CD14-positive monocyte (primary cell): ENCODE measurements at places on chromosomes 7 and 10. TPM values are rescaled to one million over a fixed set of nuclear protein-coding genes. Genes with fewer than 3 reads are reported as not detected.

DNA sequence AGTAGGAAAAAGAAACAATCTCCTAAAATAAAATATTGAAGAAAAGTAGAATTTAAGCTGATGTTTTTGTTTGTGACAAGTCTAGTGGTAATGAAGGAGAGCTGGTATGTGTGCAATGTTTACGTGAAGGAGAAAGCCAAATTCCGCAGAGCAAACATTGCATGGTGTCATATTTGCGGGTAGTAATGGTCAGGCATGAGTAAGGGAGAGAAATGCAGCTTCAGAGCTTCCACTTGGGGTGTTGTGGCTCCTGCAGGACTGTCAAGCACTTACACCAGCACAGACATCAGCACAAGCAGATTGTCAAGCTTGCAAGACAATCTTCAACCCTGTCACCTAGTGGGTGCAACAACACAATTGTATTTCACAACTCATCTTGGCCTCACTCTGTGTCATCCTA, 136.5 kb upstream of the ETV1 start:
- DNase-seq = no peak
- no peaks in the 10 kb centered on the region for H3K36me3 ChIP-seq
- H3K27me3 ChIP-seq = no peaks in the 10 kb centered on the region
- H3K27ac ChIP-seq = no peak overlapping the region
- H3K4me1 ChIP-seq = no peaks in the 10 kb centered on the region

- no peaks in the 10 kb centered on the region for H3K27me3 ChIP-seq
- DNase-seq = no peak
- H3K36me3 ChIP-seq = no peaks in the 10 kb centered on the region
- peaks cover 26% of the 10 kb centered on the region for H3K4me1 ChIP-seq
These were observed 79.5 kb downstream of the PIP4K2A start for GRCh38 chr10:22634606-22635459.

GRCh38 chr10:25226775-25227682, 52.2 kb downstream of the GPR158 start:
- no peak overlapping the region for H3K27ac ChIP-seq
- H3K27me3 ChIP-seq = no peaks in the 10 kb centered on the region
- DNase-seq = no peak
- no peaks in the 10 kb centered on the region for H3K4me1 ChIP-seq
- H3K36me3 ChIP-seq = no peaks in the 10 kb centered on the region

- no peaks in the 10 kb centered on the region for H3K36me3 ChIP-seq
- DNase-seq = peak; percentile 97
- H3K4me1 ChIP-seq = peaks cover 55% of the 10 kb centered on the region
- peak overlapping the region; percentile 100 for H3K27ac ChIP-seq
These were observed 20.3 kb upstream of the KLF6 start for GRCh38 chr10:3805201-3805790.

GRCh38 chr7:139775829-139776266, 1.9 kb downstream of the HIPK2 start:
- peaks cover 12% of the 10 kb centered on the region for H3K27me3 ChIP-seq
- peak; percentile 64 for DNase-seq
- H3K4me1 ChIP-seq = peaks cover 53% of the 10 kb centered on the region

The CHRM2 gene
- not detected for polyA plus RNA-seq

GRCh38 chr7:33485747-33486493, 356.6 kb downstream of the BBS9 start:
- H3K36me3 ChIP-seq = no peaks in the 10 kb centered on the region
- H3K4me3 ChIP-seq = no peak overlapping the region
- no peaks in the 10 kb centered on the region for H3K4me1 ChIP-seq
- no peak for DNase-seq
- H3K27ac ChIP-seq = no peak overlapping the region

The IGF2BP3 gene
- polyA plus RNA-seq = 5.3 TPM

DNA sequence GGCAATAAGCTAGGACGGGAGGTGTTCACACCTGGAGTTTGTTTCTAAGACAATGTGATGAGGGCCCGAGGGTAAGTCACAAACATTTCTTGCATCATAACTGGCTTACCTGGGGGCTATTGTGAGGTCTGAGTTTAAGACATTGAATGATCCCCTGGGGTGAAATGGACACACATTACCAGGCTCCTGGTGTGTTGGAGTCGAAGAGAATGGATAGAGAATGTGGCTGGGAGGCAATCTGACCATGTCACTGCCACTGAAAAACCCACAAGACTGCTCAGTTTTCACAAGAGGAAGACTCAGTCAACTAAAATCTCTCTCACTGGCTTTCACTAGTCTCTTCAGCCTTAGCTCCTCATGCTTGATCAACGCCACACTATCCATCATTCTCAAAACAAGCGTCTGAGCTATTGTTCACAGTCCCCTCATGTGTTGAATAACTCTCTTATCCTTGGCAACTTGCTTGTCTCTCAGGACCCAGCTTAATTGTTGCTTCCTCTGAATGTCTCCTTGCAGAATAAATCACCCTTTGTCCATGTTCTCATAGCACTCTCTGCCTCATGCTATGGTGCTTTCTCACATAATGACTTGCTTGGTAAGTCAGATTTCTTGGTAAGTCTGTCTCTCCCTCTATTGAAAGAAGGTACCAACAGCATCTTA, at the start of gene C10orf120:
C10orf120 (minus strand) TSS at position 51 of the 660 bp plus-strand sequence. CDS start 56 bp downstream, outside the sequence.
- H3K4me1 ChIP-seq = no peaks in the 10 kb centered on the region
- no peaks in the 10 kb centered on the region for H3K36me3 ChIP-seq
- H3K4me3 ChIP-seq = no peak within 1 kb of the TSS
- no peak within 1 kb of the TSS for H3K27ac ChIP-seq

DNA sequence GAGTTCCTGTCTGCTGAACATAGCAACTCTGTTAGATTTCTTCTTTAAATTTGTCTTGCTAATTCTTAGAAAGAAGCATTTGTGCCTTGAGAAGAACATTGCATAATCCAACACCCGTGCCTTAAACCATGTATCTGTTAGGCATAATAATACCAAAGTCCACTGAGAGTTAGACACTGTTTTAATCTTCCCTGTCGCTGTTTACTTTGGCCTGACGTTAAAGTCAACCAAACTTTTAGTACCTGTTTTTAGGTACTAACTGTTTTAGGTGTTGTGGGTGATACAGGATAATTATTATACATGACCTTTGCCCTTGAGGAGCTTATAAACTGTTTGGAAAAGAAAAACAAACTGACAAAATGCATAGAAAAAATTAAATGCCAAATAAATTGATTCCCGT, 43.6 kb downstream of the KLHDC10 start:
- no peaks in the 10 kb centered on the region for H3K27me3 ChIP-seq
- H3K27ac ChIP-seq = no peak overlapping the region
- H3K4me1 ChIP-seq = no peaks in the 10 kb centered on the region
- no peak overlapping the region for H3K4me3 ChIP-seq
- no peak for DNase-seq

DNA sequence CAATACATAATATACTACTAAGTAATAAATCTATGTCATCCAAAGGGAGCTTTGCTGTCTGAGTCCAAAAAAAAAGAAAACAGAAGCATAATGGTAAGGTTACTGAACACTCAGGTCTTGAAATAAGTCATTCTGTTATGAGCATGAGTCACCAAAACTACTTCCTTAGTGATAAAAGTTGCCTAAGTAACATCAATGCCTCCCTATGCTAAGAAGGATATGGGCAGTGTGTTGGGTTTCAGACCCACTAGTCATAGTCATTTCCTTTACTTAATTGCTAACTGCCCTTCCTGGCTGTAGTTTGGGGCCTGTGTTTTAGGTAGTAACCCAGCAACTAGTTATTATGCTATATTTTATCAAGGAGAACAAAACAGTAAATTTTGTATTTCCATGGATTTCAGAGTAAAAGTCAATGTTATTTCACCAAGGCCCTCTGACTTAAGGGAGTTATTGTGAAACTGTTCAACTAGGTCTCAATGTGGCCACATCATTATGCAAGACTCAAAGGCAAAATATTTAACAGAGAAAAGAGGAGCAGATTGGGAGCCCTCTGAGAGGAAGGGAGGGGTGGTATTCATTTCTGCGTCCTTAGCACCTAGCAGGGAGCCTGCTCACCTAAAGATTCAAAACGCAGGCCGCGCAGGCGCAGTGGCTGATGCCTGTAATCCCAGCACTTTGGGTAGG, 11.7 kb upstream of the VIM start:
- peak overlapping the region; percentile 100 for H3K27ac ChIP-seq
- peak; percentile 96 for DNase-seq
- peaks cover 63% of the 10 kb centered on the region for H3K4me1 ChIP-seq
- H3K27me3 ChIP-seq = no peaks in the 10 kb centered on the region

GRCh38 chr7:124399941-124400340, 365.7 kb downstream of the GPR37 start:
- H3K27ac ChIP-seq = no peak overlapping the region
- H3K27me3 ChIP-seq = no peaks in the 10 kb centered on the region
- H3K4me3 ChIP-seq = no peak overlapping the region
- H3K4me1 ChIP-seq = no peaks in the 10 kb centered on the region
- no peaks in the 10 kb centered on the region for H3K36me3 ChIP-seq
